ENCODE measurements at places on chromosomes 5 and 9.

DNA sequence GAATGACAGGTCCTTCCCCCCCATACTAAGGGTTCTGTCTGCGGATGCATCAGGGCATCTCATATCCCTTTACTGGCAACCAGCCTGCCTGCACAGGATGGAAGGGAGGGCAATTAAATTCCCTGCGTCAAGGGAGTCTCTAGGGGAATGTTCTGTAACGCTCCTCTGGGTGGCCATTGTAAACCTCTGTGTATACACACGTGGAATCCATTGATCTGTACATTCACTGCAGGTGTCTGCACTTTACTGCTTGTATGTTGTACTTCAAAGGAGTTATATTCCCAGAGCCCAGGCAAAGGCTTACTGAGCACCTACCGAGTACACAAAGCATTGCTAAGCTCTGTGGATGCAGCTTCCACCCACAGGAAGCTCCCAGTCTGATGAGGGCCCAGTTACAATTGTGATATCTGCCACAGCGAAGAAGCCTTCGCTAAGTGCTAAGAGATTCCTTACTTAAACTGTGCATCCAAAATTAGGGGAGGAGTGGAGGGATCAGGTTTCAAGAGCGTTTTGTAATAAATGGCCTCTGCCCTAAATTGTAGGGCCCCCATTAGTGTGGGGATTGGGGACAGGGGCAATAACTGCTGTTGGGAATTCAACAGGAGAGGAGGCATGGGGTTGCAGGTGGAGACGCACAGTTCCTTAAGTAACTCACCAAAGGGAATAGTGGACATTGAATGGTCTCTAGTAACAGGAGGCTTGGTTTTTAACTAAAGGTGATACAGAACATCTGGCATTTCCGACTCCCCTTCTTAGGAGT is 1.5 kb upstream of the RETREG1 start:
- H3K27ac ChIP-seq = peak overlapping the region; percentile 91
- no peak for DNase-seq
- no peaks in the 10 kb centered on the region for H3K27me3 ChIP-seq
- H3K4me3 ChIP-seq = no peak overlapping the region
- no peaks in the 10 kb centered on the region for H3K36me3 ChIP-seq

DNA sequence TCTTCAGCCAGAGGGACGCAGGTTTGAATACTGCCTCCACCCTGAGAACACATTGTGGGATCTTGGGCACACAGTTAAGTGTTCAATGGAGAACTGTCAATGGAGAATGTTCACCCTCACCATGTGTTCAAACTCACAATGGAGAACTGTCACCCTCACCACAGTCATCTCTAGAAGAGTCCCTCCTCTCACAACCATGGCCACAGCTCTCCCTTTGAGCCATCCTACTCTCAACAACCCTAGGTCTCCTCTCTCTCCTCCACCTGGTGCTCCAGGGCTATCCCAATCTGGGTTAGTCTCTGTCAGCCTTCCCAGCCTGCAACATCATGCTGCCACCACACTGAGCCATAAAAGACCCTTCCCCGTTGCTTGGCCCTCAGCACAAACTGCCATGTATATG is 36.3 kb upstream of the HAND1 start:
- no peaks in the 10 kb centered on the region for H3K27me3 ChIP-seq
- H3K4me3 ChIP-seq = no peak overlapping the region
- H3K4me1 ChIP-seq = no peaks in the 10 kb centered on the region

DNA sequence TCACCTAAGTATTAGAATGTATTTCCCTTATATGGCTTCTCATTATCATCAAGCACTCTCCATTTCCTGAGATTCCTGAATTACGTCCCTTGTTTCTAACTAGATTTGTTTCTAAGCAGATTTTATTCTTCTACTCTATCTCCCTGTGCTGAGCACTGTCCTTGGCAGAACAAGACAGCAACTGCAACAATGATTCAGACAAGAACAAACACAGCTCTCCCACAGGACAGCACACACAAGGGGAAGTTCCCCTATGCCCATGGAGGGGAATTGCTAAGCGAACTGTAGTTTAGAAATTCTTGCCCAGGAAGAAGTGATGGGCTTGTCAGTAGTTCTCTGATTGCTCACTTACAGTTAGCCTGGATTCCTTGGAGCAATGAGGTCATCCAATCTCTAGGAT is 759.9 kb downstream of the DTWD2 start:
- H3K27me3 ChIP-seq = no peaks in the 10 kb centered on the region
- H3K36me3 ChIP-seq = no peaks in the 10 kb centered on the region
- H3K4me1 ChIP-seq = no peaks in the 10 kb centered on the region
- no peak for DNase-seq

DNA sequence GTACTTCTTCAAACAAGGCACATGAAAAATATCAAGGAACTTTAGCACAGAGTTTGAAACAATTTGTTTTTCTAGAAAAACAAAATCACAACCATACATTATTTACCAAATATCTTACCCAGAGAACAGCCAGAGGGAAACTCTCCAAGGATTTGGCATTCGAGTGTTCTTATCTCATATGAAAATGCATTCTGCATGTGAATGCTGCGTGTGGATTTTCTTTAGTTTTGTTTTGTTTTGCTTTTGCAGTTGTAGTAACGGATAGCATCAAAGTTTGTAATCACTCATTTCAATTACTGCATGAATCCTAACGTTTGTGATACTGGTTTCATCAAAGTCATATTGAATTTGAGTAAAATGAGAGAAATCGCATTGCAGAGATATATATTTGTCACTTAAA is 28.0 kb downstream of the ADAMTSL1 start:
- DNase-seq = no peak
- no peak overlapping the region for H3K27ac ChIP-seq
- no peaks in the 10 kb centered on the region for H3K27me3 ChIP-seq
- no peak overlapping the region for H3K4me3 ChIP-seq

GRCh38 chr5:179974946-179975712 is 67.4 kb upstream of the TBC1D9B start:
- no peaks in the 10 kb centered on the region for H3K36me3 ChIP-seq
- H3K27ac ChIP-seq = no peak overlapping the region
- no peak overlapping the region for H3K4me3 ChIP-seq
- no peak for DNase-seq
- no peaks in the 10 kb centered on the region for H3K4me1 ChIP-seq

DNA sequence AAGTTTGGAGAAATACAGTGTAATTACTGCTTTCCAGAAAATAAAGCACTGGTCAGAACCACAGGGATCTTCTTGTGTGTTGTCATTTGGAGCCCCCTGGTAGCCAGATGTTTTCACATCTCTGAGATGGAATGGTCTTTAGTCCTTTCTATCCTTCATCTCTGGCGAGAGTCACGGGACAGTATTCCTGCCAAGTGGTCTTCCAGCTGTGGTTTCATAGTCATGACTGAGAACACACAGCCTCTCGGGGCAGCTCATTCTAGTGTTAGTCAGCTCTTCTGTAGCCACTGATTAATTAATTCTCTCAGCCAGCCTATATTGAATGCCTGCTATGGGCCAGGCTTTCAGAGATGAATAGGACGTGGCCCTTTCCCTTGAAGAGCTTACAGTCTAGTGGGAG is 34.1 kb downstream of the HMGXB3 start:
- no peaks in the 10 kb centered on the region for H3K27me3 ChIP-seq
- no peak overlapping the region for H3K27ac ChIP-seq
- no peak for DNase-seq
- no peaks in the 10 kb centered on the region for H3K4me1 ChIP-seq

- H3K27me3 ChIP-seq = no peaks in the 10 kb centered on the region
- no peaks in the 10 kb centered on the region for H3K4me1 ChIP-seq
- H3K36me3 ChIP-seq = no peaks in the 10 kb centered on the region
- DNase-seq = no peak
- no peak overlapping the region for H3K27ac ChIP-seq
- H3K4me3 ChIP-seq = no peak overlapping the region
Observed at GRCh38 chr5:79971156-79971555, 19.9 kb downstream of the MTX3 start.

- no peak overlapping the region for H3K4me3 ChIP-seq
- H3K27ac ChIP-seq = no peak overlapping the region
- H3K36me3 ChIP-seq = no peaks in the 10 kb centered on the region
- no peaks in the 10 kb centered on the region for H3K27me3 ChIP-seq
Observed at GRCh38 chr5:400282-401145, 42.5 kb upstream of the EXOC3 start.

- no peaks in the 10 kb centered on the region for H3K4me1 ChIP-seq
- H3K27me3 ChIP-seq = no peaks in the 10 kb centered on the region
- no peak for DNase-seq
- H3K27ac ChIP-seq = no peak overlapping the region
Observed at GRCh38 chr9:91241909-91242308, 119.8 kb downstream of the AUH start.

DNA sequence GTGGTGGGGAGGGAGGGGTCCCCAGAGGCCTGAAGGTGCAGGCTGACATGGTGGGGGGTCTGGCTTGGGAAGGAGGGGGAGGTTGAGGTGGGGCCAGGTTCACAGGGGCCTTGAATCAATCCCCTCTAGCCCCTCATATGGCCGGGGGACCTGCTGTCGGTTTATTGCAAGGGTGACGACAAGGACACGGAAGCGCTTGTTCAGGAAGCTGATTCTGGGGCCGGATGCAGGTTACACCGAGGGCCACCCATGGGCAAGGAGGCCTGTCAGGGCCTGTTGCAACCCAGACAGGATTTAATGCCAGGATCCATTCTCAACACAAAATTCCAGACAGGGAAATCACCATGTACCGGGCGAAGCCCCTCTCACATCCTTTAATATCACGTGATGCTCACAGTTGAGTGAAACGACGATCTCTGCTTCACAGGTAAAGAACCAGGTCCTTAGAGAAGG is 41.6 kb upstream of the SYNPO start:
- no peak overlapping the region for H3K4me3 ChIP-seq
- H3K27ac ChIP-seq = no peak overlapping the region
- no peaks in the 10 kb centered on the region for H3K36me3 ChIP-seq
- no peaks in the 10 kb centered on the region for H3K4me1 ChIP-seq
- no peak for DNase-seq

DNA sequence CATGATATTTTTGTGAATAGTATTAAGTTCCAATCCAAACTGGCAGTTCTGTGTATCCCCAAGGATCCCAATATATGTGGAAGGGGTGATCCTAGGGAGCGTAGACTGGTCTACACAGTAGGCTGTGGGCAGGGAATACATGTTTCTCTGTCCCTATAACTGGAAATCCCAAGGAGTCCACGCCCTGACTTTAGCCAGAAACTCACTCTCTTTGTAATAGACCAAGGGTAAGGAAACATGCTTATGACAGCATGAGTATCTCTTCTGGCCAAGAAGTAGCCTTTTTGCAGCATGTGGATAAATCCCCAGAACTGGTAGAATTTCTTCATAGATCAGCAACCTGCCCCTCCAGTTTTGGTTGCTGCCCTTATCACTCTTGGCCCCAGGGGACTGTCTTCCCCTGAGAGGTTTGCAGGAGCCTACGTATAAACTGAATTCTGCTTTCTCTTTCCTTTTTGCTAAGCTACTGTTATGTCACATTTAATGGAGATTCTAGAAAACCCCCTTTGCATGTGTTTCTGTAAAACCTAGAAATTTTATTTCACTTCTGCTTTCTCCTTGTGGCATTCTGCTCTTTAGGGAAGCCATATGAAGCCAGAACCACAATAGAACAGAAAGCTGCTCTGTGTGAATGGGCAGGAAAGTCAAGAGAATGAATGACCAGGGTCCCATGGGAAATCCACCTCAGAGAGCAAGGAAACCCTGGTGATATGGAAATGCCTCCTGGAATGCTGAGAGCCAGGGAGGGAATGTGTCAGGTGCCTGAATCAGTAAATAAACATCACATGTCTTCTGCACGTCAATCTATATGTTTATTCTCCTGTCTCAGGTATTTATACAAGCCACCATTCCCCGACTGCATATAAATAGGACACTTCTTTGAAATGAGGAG is 3.5 kb downstream of the IFNA2 start:
- H3K27me3 ChIP-seq = peaks cover 16% of the 10 kb centered on the region
- no peak overlapping the region for H3K4me3 ChIP-seq
- H3K36me3 ChIP-seq = no peaks in the 10 kb centered on the region

DNA sequence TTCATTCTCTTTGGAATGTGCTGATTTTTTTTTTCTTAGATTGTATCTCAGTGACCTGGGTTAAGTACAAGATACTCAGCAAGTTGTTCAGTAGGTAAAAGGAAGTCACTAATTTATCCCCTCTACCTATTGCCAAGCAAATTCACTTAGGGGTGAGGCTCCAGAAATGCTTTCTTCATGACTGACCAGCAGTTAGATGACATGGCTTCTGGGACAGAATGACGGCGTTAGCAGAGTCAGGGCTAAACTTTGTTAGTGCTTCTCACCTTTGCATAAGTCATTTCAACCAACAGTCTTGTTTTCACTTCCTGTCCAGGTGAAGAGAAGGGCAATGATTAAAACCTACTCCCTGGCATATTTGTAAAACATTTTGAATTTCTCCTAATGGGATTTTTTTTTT is 20.2 kb upstream of the MTAP start:
- no peaks in the 10 kb centered on the region for H3K36me3 ChIP-seq
- H3K4me1 ChIP-seq = peaks cover 18% of the 10 kb centered on the region
- H3K27me3 ChIP-seq = no peaks in the 10 kb centered on the region
- no peak for DNase-seq

DNA sequence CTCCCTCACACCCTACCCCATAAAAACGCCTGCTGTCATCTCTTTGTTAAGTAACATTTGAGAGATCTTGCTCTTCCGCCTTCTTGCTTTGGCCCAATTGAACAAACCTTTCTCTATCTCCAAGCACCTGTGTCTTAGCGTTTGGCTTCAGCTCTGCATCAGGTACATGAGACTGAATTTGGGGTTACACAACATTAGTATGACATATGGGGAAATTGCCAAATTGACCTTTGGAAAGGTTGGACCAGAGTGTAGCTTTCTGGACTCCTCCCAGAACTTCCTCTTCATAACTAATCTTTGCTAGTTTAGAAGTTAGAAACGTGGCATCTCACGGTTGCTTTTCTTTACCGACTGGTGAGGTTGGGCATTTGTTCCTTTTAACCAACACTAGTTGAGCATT is 3.5 kb upstream of the EXOSC3 start:
- no peaks in the 10 kb centered on the region for H3K27me3 ChIP-seq
- no peak overlapping the region for H3K4me3 ChIP-seq
- peaks cover 2% of the 10 kb centered on the region for H3K36me3 ChIP-seq

- no peaks in the 10 kb centered on the region for H3K27me3 ChIP-seq
- H3K4me1 ChIP-seq = no peaks in the 10 kb centered on the region
- H3K36me3 ChIP-seq = peaks cover 38% of the 10 kb centered on the region
- no peak overlapping the region for H3K4me3 ChIP-seq
- no peak for DNase-seq
- H3K27ac ChIP-seq = no peak overlapping the region
Observed at GRCh38 chr5:95530416-95530815, 24.4 kb downstream of the SKIC3 start.

DNA sequence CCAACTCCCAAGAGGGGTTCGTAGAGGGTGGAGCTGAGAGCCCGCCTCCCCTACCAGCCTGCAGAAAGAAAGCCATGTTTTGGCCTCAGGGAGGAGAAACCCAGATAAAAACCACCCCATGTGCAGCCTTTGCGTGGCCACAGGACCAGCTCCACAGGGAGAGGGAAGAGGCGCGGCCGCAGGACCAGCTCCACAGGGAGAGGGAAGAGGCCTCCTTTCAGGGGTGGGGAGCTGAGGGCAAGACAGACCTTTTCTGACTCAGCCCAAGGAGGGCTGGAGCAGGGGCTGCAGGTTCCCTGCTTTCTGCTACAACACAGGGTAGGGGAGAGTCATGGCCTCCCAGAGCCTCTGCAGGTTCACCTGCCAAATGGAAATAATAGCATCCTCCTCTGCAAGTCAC is 37.6 kb upstream of the KCNMB1 start:
- H3K4me1 ChIP-seq = no peaks in the 10 kb centered on the region
- H3K36me3 ChIP-seq = no peaks in the 10 kb centered on the region
- H3K27me3 ChIP-seq = no peaks in the 10 kb centered on the region
- H3K4me3 ChIP-seq = no peak overlapping the region
